ENCODE measurements at places on chromosomes 12 and 14. TPM values are rescaled to one million over a fixed set of nuclear protein-coding genes. Genes with fewer than 3 reads are reported as not detected.

- no peaks in the 10 kb centered on the region for H3K4me1 ChIP-seq
- H3K36me3 ChIP-seq = peaks cover 12% of the 10 kb centered on the region
- DNase-seq = no peak
- no peaks in the 10 kb centered on the region for H3K27me3 ChIP-seq
- H3K4me3 ChIP-seq = no peak overlapping the region
Observed at GRCh38 chr12:50690925-50691324, 73.0 kb upstream of the ATF1 start.

- no peaks in the 10 kb centered on the region for H3K36me3 ChIP-seq
- no peak overlapping the region for H3K4me3 ChIP-seq
- DNase-seq = peak; percentile 27
Observed at GRCh38 chr12:110079477-110080400, 31.4 kb upstream of the C12orf76 start.

GRCh38 chr12:96204381-96204780 is 10.2 kb downstream of the ELK3 start:
- no peaks in the 10 kb centered on the region for H3K27me3 ChIP-seq
- H3K36me3 ChIP-seq = no peaks in the 10 kb centered on the region
- H3K4me1 ChIP-seq = no peaks in the 10 kb centered on the region
- DNase-seq = no peak
- H3K27ac ChIP-seq = no peak overlapping the region

GRCh38 chr12:51904951-51905470 is 2.3 kb upstream of the ACVRL1 start:
- peaks cover 11% of the 10 kb centered on the region for H3K4me1 ChIP-seq
- no peak overlapping the region for H3K4me3 ChIP-seq
- H3K27me3 ChIP-seq = no peaks in the 10 kb centered on the region
- peak overlapping the region; percentile 81 for H3K27ac ChIP-seq
- H3K36me3 ChIP-seq = no peaks in the 10 kb centered on the region
- no peak for DNase-seq

The KIF26A gene
- total RNA-seq = 20.0 TPM

The SERPINA6 gene
- 5.7 TPM for total RNA-seq

GRCh38 chr12:77746096-77746495 is 84.6 kb upstream of the NAV3 start:
- no peak overlapping the region for H3K4me3 ChIP-seq
- no peaks in the 10 kb centered on the region for H3K4me1 ChIP-seq
- no peaks in the 10 kb centered on the region for H3K27me3 ChIP-seq
- DNase-seq = no peak
- H3K36me3 ChIP-seq = no peaks in the 10 kb centered on the region

GRCh38 chr12:64180951-64181350 is 41.1 kb downstream of the KICS2 start:
- H3K4me1 ChIP-seq = no peaks in the 10 kb centered on the region
- H3K27ac ChIP-seq = peak overlapping the region; percentile 1
- H3K4me3 ChIP-seq = no peak overlapping the region
- no peak for DNase-seq

The CRADD gene
- 23.9 TPM for total RNA-seq

DNA sequence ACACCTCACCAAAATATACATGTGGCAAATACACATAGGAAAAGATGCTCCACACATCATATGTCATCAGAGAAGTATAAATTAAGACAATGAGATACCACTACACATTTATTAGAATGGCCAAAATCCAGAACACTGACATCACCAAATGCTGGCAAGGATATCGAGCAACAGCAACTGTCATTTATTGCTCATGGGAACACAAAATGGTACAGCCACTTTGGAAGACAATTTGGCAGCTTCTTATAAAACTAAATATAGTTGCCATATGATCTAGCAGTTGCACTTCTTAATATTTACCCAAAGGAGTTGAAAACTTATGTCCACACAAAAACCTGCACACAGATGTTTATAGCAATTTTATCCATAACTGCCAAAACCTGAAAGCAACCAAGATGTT is 7.0 kb upstream of the KCNK13 start:
- DNase-seq = no peak
- no peak overlapping the region for H3K4me3 ChIP-seq
- no peaks in the 10 kb centered on the region for H3K4me1 ChIP-seq

The MTA1 gene
- total RNA-seq = 90.2 TPM

The ARMH4 gene
- total RNA-seq = 0.57 TPM

DNA sequence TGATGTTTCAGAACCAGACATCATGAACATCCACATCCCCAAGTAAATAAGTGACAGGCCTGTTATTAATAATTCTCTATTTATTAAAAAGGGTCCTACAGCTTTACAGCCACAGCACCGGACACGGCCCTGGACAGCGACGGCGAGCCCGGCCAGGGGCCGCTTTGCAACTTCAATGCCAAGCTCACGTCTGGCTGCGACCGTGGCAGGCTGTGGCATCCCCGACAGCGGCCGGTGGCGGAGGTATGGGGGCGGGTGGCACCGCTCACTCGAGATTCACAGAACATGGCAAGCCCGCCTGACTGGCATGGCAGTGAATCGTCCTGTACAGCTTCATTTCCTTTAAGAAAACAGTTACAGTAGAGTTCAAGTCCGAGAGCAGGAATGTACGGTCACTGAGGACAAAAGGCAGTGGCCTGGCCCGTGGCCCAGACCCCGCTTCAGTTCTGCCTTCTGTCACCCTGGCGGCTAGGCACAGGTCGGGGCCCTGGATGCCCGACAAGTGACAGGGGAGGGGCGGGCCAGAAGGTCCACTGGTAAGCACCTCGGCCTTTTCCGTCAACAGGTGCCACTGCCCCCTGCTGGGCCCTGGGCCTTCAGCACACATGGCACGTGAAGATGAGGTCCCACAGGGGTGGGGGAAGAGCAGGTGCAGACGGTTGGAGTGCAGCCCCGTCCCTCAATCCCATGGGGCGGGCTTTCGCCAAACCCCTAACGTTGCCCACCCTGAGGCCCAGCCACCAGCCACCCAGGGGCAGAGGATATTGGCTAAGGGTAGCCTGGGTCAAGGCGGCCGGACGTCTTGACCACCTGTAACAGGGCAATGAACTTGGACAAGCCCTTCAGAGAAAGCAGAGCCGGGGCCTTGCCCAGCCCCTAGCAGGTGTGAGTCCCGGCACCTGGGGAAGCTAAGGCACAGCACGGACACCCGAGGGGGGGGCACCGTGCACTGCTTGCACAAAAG is 30.3 kb downstream of the HIP1R start:
- DNase-seq = no peak
- H3K4me1 ChIP-seq = peaks cover 27% of the 10 kb centered on the region
- no peak overlapping the region for H3K4me3 ChIP-seq
- no peaks in the 10 kb centered on the region for H3K27me3 ChIP-seq

GRCh38 chr14:58607952-58608317 is 29.8 kb upstream of the DACT1 start:
- H3K4me1 ChIP-seq = no peaks in the 10 kb centered on the region
- H3K36me3 ChIP-seq = no peaks in the 10 kb centered on the region
- DNase-seq = no peak
- H3K27ac ChIP-seq = no peak overlapping the region
- no peak overlapping the region for H3K4me3 ChIP-seq
- no peaks in the 10 kb centered on the region for H3K27me3 ChIP-seq

The SYT1 gene
- 0.94 TPM for total RNA-seq

- no peak overlapping the region for H3K27ac ChIP-seq
- H3K4me1 ChIP-seq = no peaks in the 10 kb centered on the region
- H3K4me3 ChIP-seq = no peak overlapping the region
- no peak for DNase-seq
- no peaks in the 10 kb centered on the region for H3K36me3 ChIP-seq
Observed at GRCh38 chr14:94483729-94484275, 7.8 kb upstream of the SERPINA9 start.

The C1S gene
- total RNA-seq = 35.8 TPM

DNA sequence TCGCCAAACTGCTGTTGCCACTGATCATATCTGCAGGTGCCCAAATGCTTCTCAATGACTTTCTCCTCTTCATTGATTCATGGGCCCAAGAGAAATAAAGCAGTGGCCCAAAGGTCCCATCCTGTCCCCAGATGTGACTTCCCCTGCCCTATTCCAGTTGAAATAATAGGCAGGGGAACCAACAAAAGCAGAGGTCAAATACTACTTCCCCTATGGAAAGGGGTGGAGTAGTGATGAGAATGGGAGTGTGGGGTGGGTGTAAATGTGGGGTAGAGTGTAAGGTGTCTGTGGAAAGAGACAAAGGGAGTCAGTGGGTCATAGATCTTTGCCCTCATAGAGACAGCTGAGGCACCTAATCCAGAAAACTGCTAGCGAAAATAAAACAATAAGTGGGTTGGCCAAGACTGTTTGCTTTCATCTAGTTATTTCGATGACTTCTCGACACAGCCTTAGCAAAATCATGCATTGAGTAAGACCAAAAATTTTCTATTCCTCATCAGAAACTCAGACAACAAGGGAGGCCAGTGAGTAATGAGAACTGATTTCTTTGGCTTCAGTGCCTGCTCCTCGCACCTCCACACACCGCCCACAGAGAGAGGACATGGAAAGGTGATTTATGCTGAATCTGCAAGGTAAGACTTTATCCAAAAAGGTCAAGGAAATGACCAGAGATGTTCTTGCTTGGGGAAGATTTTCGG is 10.9 kb upstream of the IL22 start:
- no peaks in the 10 kb centered on the region for H3K36me3 ChIP-seq
- H3K27me3 ChIP-seq = no peaks in the 10 kb centered on the region
- DNase-seq = no peak
- no peaks in the 10 kb centered on the region for H3K4me1 ChIP-seq

GRCh38 chr14:54146601-54147000 is 190.0 kb upstream of the BMP4 start:
- H3K27ac ChIP-seq = no peak overlapping the region
- no peaks in the 10 kb centered on the region for H3K27me3 ChIP-seq
- H3K36me3 ChIP-seq = no peaks in the 10 kb centered on the region
- no peak overlapping the region for H3K4me3 ChIP-seq
- no peaks in the 10 kb centered on the region for H3K4me1 ChIP-seq
- no peak for DNase-seq

GRCh38 chr14:22606380-22606779 is 8.3 kb downstream of the ABHD4 start:
- H3K27me3 ChIP-seq = no peaks in the 10 kb centered on the region
- H3K36me3 ChIP-seq = peaks cover 7% of the 10 kb centered on the region
- DNase-seq = no peak
- no peak overlapping the region for H3K27ac ChIP-seq
- H3K4me1 ChIP-seq = no peaks in the 10 kb centered on the region
